Stimulated activated CD4-positive, alpha-beta T cell treated with anti-CD3 and anti-CD28 coated beads, Interleukin-12 subunit alpha, Interleukin-12 subunit beta, amount 100 ng/mL, for 48 hours (primary cell): ENCODE measurements at places on chromosomes 4 and X.

DNA sequence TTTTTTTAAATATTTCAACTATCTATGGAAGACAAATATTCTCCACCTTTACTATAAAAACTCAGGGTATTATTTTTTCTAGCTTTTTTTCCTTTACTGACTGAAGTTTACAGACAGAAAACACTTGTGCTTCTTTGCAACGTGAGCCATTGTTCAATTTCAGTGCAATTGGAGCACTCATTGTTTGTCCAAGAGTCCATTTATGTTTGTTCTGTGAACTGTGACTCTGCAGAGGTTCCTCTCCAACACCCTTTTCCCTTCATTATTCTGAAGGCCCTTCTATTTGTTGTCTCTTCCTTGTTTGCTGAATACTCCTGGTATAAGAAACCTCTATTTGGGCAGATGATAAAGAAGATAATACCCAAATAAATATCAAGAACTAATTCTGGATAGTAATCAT, 37.4 kb downstream of the DAPP1 start:
- no peak for DNase-seq

DNA sequence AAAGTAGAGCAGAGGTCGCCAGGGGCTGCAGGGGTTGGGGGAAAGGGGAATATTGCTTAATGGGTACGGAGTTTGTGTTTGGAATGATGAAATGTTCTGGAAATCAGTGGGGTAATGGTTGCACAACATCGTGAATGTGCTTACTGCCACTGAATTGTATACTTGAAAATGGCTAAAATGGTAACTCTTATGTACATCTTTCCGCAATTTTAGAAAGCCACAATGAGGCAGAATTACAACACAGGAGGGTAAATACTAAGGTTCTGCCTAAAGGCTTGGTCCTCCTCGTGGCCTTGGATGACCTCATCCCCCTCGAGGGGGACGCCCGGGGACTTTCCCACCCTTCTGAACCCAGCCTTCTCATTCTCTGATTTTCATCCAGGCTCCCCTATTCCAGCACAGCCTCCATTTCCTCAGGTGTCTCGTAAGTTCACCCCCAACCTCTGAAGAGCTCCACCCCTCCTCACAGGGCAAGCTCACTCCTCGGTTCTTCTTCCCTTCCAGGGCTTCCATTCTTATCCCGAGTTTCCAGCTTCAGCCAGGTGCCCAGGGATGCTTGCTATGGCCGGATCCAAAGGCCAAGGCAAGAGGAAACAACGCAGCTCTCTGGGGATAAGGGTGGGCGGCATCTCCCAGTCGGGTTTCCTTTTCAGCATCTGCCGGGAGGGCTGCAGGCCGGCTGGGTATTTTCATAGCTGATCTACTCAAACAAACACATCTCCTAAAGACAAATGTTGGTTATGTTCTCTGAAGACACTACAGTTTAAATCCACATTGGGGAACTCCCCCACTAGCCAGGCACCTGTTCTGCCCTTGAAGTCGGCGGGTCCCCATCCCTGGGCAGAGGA, 71.3 kb upstream of the ACSL1 start:
- no peak for DNase-seq

DNA sequence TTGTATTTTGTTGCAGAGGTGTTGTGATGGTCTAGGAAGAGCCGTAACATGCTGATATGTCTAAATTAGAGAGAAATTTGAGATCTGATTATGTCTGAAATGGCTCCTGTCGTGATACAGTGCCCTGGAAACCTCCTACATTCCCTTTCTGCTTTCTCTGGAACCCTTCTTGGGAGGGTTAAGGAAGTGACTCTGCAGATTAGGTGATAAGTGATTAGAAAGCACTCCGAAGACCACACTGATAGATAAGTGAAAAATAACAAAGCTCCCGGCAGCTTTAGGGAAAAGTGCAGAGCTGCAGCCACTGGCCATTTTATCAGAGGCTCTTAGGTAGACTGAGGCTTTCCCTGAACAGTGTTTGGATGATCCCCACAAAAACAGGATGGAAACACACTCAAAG, 110.6 kb downstream of the MGST2 start:
- no peak for DNase-seq

DNA sequence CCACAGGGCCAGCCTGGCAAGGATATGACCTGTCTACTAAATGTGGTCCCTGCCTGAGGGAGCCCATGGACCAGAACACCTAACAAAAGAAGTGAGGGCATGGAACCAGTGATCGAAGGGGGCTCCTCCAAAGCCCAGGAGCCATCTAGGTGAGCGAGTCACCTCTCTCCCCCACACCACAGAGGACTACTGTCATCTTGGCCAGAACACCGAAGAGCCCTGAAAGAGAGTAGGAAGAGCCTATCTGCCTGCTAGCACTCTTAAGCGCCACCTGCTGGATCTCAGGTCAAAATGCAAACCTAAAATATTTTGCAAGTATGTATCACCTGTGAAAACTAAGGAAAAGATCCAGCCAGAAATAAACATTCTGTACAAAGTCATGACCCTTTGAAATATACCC, 137.9 kb upstream of the ZXDB start:
- DNase-seq = no peak

DNA sequence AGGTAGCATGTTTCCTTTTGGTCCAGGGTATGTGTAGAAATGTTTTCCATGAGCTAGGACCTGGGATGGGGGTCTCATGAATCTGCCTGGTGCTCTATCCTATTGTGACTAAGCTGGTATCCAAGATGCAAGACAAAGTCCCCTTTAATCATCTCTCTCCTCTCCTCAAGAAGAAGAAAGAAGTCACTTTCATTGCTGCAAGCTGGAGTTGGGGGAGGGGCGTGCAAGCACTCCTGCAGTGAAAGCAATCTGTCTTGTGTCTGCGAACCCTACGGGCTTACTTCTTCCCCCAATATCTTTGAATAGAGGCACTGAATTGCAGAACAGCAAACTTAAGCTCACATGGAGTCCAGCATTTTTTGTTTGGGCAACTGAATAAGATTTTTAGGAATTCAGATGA, 27.2 kb upstream of the GRPR start:
- no peak for DNase-seq

GRCh38 chrX:153765138-153766079, 1.4 kb downstream of the PLXNB3 start:
- no peak for DNase-seq

DNA sequence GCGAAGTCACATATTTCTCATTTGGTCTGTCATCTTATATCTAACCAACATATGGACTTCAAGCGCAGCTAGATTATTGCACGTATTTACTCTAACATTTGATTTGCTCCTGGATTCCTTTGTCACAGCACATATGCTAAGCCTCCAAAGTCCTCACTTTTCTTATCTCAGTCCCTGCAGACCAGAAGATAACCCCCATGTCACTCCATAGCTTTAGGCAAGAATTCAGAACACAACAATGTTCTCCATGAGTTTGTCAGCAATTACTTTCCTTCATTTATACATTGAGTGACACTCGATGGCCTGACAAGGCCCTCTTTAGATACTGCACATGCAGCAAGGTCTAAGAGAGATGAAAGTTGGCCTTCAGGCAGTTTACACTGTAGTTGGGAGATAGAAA, 4.8 kb upstream of the STATH start:
- DNase-seq = no peak

DNA sequence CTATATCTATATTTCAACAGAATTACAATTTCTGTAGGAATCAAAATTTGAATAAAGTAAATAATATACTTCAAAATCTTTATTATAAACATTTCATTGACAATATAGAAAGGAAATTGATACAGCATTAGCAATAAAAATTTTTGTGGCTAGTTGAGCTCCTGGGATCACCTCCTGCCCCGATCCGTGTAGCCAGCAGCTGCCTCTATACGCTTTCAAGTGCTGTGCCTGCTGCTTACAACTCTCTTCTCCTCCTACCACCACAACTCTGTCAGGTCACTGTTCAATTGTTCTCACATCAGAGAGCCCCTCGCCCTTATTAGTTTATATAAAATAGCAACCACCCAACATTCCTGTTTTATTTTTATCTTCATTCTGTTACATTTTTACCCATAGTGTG, 27.6 kb downstream of the INPP4B start:
- no peak for DNase-seq
